ENCODE measurements at places on chromosomes 5 and 9.
A peak's percentile ranks its signal among the peaks of the same experiment; 100 is the strongest.

GRCh38 chr9:127580366-127580765 is 31.7 kb upstream of the STXBP1 start:
- no peak for DNase-seq

DNA sequence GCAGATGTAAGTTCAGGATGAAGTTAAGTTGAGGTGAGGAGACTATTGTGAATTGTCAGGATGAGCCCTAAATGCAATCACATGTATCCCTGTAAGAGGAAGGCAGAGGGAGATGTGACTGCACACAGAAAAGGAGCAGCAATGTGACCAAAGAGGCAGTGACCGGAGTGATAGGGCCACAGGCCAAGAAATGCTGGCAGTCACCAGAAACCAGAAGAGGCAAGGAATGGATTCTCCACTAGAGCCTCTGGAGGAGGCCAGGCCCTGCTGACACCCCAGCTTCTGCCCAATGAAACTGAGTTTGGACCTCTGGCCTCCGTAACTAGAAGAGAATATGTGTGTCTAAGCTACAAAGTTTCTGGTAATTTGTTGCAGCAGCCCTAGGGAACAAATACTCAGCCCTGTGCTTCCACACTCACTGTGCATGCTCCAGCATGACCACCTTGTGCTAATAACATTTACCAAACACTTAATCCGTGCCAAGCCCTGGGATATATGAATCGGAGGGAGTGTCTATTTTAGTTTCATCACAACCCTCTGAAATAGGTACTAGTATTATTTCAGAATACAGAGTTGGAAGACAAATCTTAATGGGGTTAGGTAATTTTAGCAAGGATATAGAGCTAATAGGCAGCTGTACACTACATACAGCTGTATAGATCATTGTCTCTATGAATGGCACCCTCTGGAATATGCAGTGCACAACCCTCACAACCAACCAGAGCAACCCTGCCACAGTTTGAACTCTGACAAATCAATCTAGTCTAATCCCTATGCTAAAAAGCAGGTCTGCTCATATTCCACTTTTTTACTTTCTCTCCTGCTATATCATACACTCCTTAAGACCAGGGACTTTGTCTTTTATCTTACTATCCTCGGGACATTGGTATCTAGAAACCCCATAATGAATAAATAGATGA is 7.8 kb upstream of the GPX8 start:
- DNase-seq: peak; percentile 34

GRCh38 chr9:128550226-128550625 is 2.2 kb upstream of the SPTAN1 start:
- DNase-seq: no peak

- DNase-seq: no peak
Observed at GRCh38 chr5:135313405-135313804, 85.6 kb downstream of the MACROH2A1 start.

- DNase-seq: no peak
Observed at GRCh38 chr9:98329904-98330303, 74.5 kb upstream of the TBC1D2 start.

GRCh38 chr5:146116361-146116760 is 11.0 kb upstream of the PLAC8L1 start:
- no peak for DNase-seq

- DNase-seq: no peak
Observed at GRCh38 chr5:93249651-93250289, 331.2 kb downstream of the NR2F1-AS1 start.
